ENCODE measurements at places on chromosomes 2 and 18. TPM values are rescaled to one million over a fixed set of nuclear protein-coding genes. Genes with fewer than 3 reads are reported as not detected.
A peak's percentile ranks its signal among the peaks of the same experiment; 100 is the strongest.

Gene KANSL3
- total RNA-seq: 25.1 TPM

DNA sequence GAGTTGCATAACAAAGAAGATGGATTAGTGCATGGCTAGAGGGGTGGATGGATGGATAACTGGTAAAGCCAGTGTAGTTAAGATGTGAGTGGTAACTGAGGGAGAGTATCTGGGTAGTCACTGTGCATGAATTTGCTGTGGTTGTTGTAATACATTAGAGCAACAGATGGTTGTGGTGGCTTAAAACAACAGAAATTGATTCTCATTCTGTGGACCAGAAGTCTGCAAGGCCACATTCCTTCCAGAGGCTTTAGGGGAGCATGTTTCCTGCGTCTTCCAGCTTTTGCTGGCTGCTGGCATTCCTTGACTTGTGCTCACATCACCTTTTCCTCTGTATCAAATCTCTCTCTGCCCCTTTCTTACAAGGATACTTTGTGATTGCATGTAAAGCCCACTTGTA, 155.4 kb downstream of the ASB1 start:
- DNase-seq: no peak

Gene PAX8
- 1.4 TPM for total RNA-seq

DNA sequence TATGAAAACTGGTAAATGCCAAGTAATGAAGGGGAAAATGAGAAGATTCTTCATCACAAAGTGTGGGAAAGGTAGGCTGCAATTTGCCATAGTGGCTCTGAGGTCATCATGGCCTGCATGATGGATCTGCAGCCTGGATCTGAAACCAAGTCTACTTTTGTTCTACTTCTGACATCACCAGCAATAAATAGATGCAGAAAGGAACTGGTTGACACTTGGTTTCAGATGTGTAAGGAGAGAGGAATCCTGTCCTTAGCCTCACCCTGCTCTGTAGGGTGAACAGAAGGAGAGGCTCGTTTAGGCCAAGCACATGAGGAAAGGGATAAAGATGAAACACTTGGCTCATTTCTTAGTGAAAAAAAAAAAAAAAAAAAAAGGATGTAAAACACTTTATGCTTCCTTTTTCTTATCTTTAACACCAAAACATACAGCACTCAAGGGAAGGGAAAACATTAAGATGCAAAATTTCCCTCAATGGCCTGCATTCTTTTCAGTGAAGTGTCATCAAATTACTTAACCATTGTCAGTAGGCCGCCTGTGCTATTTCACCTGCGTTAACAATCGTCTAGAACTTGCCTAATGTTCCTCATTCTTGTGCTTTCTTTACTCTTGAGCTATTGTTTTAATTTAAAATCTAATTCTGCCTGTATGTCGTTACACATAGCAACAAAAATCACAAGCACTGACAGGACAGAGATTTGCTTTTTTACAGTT, 3.9 kb downstream of the NEB start:
- DNase-seq: no peak

Gene ZNF512
- total RNA-seq: 15.8 TPM

DNA sequence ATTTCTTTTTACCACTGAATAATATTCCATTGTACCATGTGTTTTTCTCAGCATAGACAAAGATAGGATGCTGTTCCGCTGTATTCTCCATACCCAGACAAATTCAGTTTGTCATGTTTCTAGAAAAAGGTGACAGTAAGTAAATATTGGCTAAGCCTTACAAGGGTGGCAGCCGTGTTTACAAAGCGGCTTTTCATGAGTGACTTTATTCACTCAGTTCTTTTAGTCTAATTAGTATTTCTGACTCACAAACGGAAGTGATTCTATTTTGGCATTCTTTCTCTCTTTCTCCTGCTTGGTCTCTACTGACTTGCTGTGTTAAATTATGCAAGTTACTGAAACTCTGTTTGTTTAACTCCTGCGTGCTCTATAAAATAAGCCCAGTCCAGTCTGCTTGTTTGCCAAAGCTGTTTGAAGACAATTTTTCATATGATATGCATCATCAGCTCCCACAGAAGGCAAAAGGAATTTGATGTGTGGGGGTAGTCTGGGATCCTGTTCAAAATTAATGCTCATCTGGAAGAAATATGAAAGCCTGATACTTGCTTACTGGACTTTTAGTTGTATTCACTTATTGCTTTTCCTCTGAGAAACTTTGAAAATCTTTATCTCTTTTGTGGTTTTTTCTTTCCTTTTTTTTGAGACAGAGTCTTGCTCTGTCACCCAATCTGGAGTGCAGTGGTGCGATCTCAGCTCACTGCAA, 2.3 kb upstream of the PLEKHH2 start:
- peak; percentile 38 for DNase-seq

GRCh38 chr2:141555876-141556470, 574.8 kb downstream of the LRP1B start:
- DNase-seq: no peak

Gene CD8A
- 0.12 TPM for total RNA-seq

Gene ANKRD30BL
- not detected for total RNA-seq

DNA sequence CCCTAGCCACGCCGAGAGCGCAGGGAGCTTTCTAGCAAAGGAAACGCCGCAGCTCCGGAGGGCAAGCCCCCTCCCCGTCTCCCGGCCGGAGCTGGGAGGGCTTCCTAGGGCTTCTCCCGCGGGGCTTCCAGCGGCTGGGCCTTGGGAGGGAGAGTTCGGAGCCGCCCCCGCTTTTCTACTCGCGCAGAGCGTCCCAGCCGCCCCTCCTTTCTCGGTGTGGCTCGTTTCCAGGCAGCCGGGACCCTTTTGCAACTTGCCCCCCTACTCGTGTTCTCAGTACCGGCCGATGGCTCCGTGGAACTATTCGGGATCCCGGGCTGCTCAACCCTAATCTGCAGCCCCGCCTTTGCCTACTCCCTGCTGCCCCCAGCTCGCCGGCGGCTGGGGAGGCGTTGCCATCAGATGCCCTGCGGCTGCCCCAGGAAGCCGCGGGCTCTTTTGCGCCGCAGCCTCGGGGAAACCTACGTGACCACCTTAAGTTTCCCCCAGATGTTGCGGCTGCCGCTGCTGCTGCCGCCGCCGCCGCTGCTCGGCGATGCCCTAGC, 1.5 kb upstream of the NR4A2 start:
- no peak for DNase-seq

Gene TPO
- total RNA-seq: 0.12 TPM

GRCh38 chr2:222179592-222179991, 119.2 kb downstream of the PAX3 start:
- DNase-seq: no peak

- DNase-seq: no peak
Measured at GRCh38 chr2:186879312-186879711, 30.3 kb upstream of the ZSWIM2 start.

Data from NCI-H460 (cell line).